ENCODE measurements at places on chromosomes 11 and 22.
A peak's percentile ranks its signal among the peaks of the same experiment; 100 is the strongest.

- DNase-seq: no peak
These were observed 5.4 kb downstream of the FADS2 start for GRCh38 chr11:61833471-61833870.

- peak; percentile 47 for DNase-seq
These were observed 1.7 kb downstream of the ZBTB16 start for GRCh38 chr11:114061048-114061680.

- DNase-seq: no peak
These were observed 100.8 kb downstream of the FAT3 start for GRCh38 chr11:92325416-92325815.

- peak; percentile 62 for DNase-seq
These were observed 12.9 kb upstream of the CRKL start for GRCh38 chr22:20904008-20904979.

DNA sequence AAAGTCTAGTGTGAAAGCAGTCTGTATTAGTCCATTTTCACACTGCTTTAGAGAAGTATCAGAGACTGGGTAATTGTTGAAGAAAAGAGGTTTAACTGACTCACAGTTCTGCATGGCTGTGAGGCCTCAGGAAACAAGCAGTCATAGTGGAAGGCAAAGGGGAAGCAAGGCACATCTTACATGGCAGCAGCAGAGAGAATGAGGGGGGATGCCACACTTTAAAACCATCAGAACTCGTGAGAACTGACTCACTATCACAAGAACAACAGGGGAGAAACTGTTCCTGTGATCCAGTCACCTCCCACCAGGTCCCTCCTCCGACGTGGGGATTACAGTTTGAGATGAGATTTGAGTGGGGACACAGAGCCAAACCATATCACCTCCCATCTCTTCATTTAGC lies 13.8 kb upstream of the TUBA8 start:
- DNase-seq: no peak

DNA sequence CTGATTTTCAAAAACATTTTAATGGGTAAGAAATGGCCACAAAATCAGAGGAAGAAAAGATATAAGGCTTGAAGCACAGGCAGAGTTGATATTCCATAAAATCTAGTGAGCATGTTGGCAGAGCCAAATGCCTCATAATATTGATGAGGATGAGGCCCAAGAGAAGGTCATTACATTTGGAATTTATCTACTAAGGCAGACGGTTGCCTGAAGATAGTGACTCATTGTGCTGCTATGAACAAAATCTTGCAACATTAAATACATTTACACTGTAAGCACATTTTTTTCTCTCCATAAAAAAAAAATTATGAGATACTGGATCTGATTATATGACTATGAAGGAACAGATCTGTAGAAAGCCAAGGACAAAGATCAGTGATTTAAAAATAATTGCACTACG lies 881.4 kb upstream of the CHORDC1 start:
- DNase-seq: no peak

DNA sequence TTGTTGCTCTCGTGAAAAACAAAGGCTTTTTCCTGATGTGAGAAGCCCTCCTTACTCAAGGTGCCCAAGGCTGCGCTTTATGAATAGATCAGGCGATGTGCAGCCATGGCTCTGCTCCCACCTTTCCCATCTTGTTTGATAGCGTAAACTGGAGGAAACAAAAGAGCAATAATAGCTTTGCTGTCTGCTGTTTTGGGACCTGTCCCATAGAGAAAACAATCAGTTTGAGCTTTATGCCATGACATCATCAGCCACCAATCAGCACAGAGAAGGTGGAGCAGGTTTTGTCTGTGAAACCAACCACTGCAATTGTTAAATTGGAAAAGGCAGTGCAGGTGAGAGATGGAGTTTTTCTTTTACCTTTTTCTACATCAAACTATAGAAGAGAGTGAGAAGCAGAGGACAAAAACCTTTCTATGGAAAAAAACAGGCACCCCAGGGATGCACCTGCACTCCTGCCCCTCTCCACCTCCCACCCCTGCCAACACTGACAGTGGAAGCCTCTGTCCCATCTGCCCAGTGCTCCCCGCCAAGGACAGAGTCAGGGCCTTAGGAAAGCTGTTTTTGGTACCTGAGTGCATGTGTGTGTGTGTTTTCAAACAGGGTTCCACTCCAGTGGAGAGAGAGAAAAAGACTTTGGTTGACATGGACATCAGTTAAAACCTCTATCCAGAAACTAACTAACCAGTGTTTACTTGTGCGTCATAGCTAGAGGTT lies 80.7 kb downstream of the MICAL3 start:
- DNase-seq: no peak

DNA sequence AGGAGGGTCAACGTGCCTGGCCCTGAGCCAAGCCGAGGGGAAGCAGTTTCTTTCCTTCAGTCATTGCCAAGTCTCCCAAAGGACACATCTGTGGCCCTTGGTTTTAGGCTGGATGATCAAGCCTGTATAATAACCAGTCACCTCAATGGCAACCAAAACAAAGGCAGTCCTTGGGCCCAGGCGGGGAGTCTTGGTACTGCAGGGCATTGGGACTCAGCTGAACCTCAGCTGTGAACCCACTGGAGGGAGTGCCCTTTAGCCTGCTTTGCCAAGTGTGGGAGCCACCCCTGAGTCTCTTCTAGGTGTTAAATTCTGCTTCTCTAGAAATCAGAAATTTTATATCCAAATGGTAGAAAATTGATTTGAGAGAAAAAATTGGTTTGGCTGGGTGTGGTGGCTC lies 36.9 kb downstream of the CPT1A start:
- no peak for DNase-seq

- DNase-seq: no peak
These were observed 36.2 kb upstream of the CD5 start for GRCh38 chr11:61065955-61066638.

- no peak for DNase-seq
These were observed 11.5 kb downstream of the ZNF74 start for GRCh38 chr22:20405291-20405930.

GRCh38 chr11:74182635-74183034 lies 11.5 kb downstream of the PPME1 start:
- DNase-seq: no peak

- DNase-seq: no peak
These were observed 46.3 kb upstream of the SYT13 start for GRCh38 chr11:45332276-45332934.
